Pancreas (tissue), 10 donors: ENCODE measurements at places on chromosomes 11 and 22. TPM values are rescaled to one million over a fixed set of nuclear protein-coding genes. Genes with fewer than 3 reads are reported as not detected.

Gene DRD4
- 0.28 TPM for total RNA-seq

Gene SMTNL1
- total RNA-seq, result not detected

Gene F2
- total RNA-seq, result 0.16 TPM

Gene TRIM49
- not detected for total RNA-seq

Gene TCN2
- 5.6 TPM for total RNA-seq

Gene FGF4
- total RNA-seq, result not detected

Gene GRAMD1B
- 1.1 TPM for total RNA-seq

Gene SYCE3
- not detected for total RNA-seq

Gene VSIG2
- 0.63 TPM for total RNA-seq

Gene TUG1
- total RNA-seq, result 22.3 TPM

Gene OR2AT4
- not detected for total RNA-seq

Gene MUC2
- total RNA-seq, result not detected

Gene MAJIN
- not detected for total RNA-seq

Gene LRRC56
- total RNA-seq, result 1.8 TPM

Gene C11orf86
- not detected for total RNA-seq
